Activated T-helper 1 cell treated with anti-CD3 and anti-CD28 coated beads, Interleukin-2, amount 50 U/mL, for 16 hours (primary cell): ENCODE measurements at places on chromosomes 2 and 18.

DNA sequence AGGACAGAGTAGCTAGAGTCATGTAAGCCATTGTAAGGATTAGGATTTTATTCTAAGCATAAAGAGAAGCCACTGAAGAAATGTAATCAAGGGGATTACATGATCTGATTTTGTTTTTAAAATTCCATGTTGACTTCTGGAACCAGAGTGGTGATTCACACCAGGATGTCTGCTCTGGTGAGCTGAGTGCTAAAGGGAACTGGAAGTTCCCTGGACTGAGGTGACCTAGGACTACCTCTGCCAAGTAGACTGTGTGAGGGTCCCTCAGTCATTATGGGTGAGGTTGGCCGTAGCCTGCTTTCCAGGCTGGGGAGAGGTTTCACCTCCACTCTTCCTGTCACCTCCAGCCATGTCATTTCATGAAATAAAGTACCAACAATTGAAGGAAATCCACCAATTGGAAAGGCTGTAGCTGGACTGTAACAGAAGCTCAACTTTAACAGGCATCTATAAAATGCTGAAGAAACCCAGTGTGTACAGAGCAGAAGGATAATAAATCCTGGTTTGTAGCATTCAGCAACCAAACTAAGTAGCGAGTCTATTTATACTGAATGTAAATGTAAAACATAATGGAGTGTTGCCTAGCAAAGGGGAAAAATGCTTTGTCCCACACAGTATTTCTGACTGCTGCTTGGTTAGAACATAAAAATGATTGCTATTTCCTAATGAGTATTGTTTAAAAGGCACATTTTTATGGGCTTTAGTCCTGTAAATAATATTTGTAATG lies 507.4 kb upstream of the PKDCC start:
- DNase-seq, result no peak

DNA sequence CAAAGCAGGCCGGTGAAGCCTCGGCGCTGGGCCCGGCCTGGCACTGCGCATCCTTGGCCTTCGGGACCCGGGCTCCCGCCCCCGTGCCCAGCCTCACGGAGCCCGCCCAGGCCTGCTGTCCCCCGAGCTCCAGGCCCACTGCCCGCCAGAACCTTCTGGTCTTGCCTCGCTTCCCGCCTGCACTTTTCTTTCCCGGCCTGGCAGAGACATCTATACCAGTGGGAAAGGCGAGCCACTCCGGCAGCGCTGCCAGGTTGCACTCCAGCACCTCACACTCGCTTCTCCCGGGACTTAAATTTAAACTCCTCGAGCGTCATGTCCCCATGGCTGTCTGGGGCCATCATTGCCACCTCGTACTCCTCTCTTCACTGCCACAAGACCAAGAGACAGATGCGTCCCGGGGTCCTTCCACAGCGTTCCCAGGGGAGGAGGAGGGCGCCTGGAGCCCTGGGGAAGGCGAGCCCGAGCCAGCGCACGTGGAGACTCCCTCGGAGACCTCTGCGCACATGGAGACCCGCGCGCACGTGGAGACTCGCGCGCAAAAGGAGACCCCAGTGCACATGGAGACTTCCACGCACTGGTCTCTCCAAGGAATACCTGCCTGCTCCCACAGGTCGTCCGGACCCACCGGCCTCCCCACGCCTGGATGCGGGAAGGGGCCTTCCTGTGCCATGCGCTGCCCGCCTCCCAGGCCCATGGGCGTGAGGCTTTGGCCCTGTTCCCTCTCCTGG lies 253.1 kb upstream of the SALL3 start:
- no peak for DNase-seq

- no peak for DNase-seq
These were observed 7.8 kb upstream of the TRABD2A start for GRCh38 chr2:84888401-84889276.

GRCh38 chr2:6977113-6977741 lies 60.0 kb downstream of the RNF144A start:
- DNase-seq, result no peak

DNA sequence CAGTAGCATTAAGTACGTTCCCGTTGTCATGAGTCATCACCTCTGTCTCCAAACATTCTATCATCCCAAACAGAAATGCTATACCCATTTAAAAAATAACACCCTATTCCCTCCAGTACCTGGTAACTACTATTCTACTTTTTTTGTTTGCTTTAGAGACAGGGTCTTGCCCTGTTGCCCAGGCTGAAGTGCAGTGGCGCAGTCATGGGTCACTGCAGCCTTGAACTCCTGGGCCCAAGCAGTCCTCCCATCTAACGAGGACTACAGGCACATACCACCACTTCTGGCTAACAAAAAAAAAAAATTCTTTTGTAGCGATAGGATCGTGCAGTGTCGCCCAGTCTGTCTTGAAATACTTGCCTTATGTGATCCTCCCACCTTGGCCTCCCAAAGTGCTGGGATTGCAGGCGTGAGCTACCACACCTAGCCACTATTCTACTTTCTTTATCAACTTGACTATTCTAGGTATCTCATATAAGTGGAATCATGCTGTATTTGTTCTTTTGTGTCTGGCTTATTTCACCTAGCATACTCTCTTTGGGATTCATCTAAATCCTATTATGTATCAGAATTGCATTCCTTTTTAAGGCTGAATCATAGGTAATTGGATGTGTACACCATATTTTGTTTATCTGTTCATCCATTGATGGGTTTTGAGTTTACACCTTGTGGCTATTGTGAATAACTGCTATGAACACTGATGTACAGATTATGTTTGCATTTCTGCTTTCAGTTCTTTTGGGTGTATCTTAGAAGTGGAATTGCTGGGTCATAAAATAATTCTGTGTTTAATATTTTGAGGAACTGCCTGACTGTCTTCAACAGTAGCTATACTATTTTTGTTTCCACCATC lies 14.4 kb downstream of the ZCCHC2 start:
- DNase-seq, result no peak

DNA sequence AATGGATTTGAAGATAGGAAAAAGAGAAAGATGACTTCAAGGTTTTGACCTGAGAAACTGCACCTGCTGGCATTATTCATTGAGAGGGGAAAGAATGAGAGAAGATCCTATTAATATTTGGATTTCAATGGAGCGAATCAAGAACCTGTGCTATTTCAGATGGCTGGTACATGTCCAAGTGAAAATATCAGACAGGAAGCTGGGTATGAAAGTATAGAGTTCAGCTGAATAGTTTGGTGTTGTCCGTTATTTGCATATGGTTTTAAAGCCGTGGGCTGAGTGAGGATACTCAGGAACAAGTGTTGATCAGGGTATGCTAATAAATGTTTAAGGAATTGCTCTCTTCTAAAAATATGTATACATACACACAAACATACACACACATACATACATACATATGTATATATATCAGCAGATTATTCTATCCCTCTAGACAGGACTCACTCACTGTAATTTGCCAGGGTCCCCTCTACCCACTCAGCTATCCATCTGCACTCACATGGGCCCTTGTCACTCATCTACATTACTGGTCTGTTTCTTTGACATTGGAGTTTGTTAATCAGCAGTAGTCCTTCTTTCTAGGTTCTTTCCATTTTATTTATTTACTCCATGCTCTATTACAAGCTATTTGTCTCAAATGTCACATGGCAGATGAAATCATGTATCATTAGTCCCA lies 33.9 kb upstream of the IKZF2 start:
- no peak for DNase-seq

DNA sequence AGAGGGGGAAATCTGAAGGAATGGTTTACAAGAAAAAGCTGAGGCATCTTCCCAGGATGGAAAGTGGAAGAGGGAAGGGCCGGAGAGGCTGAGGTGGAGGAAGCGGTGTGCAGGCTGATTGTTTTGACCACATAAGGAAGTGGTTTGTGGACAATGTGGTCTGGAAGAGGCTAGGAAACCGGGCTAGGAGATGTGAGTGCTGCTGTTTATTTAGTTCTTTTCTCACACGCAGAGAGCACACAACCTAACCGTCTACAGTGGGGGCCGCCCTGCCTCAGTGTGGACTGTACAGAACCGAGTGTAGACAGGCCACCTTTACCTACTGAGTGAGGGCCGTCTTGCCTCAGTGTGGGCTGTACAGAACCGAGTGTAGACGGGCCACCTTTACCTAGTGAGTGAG lies 251.7 kb upstream of the PXDN start:
- no peak for DNase-seq

DNA sequence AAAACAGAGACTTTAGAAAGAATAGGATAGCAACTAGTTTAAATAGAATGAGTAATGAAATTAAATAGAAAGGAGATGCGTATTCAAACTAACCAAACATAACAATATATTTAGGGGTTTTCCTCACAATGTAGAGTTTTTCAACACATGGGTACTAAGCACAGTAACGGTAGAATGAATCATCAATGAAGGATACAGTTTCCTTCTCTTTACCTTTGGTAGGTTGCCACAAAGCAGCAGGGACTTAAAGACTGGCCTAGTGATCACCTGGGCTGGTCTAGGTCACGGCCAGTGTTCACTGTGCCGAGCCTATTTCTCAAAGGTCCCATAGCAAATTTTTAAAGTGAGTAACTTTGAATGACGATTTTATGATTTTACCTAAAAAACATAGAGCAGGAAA lies 311.7 kb downstream of the XIRP2 start:
- DNase-seq, result no peak

DNA sequence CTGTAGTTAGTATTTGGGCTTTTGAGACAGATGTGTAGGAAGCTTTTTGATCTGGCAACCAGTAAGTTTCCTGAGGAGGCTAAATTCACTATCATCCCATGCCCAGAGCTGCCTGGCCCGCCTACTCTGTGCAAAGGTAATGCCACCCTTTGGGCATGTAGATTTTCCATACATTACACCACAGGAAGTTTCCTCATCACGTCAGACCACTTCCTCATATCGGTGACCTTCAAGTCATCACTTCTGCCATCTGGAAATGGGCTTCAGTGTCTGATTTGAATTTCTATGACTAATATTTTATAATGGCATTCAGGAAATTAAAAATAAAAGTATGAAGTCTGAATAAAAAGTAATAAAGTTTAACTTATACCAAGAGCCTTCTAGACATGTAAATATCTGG lies 825.4 kb downstream of the DCDC2C start:
- no peak for DNase-seq

DNA sequence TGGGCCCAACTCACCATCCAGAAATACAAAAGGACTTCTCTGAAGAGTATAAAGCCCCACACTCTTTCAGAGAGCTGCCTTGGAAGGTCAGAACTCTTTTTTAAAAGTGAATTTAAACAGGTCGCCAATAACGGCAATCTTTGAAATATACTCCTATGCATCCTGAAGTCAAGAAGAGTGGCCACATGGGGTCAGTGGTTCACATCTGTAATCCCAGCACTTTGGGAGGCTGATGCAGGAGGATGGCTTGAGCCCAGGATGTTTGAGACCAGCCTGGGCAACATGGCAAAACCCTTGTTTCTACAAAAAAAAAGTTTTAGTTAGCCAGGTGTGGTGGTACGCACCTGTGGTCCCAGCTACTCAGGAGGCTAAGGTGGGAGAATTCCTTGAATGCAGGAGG lies 68.1 kb upstream of the FZD7 start:
- DNase-seq, result no peak

DNA sequence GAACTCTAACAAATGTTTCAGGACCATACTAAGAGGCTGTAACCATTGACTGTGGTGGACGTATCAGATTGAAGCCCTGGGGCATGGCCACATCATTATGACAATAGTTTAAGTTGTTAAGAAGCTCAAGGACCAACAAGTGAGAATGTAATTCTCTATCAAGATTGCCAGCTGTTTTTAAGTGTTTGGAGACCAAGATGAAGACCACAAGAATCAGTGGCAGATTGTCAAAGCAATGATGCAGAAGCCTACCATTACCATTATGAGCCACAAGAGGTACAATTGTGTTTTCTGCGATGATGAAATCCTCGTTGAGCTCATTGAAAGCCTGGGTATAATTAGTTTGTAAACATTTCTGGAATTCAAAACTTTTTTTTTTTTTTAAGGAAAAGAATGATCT lies 261.1 kb upstream of the ZEB2 start:
- no peak for DNase-seq

- no peak for DNase-seq
These were observed 37.6 kb upstream of the MSTN start for GRCh38 chr2:190099890-190100697.

DNA sequence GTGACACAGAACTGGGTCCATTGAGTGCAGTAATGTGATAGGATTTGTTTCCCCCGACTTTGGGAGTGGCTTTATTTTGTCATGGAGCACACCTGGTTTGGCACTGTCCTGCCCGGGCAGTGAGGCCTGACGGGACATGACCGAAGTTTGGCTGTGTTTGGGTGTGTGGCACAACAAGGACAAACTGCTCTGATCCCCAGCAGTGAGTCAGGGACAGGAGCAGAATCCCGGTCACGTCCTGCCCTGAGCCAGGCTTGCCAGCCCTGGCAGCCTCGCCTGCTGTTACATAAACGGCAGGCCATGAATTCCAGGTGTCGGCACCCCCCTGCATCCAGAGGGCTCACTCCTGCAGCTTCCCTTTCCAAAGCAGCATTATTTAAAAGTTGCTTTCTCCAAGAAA lies 45.7 kb downstream of the IMPA2 start:
- DNase-seq, result no peak

GRCh38 chr18:23664674-23665073 lies 2.0 kb upstream of the ANKRD29 start:
- DNase-seq, result no peak

DNA sequence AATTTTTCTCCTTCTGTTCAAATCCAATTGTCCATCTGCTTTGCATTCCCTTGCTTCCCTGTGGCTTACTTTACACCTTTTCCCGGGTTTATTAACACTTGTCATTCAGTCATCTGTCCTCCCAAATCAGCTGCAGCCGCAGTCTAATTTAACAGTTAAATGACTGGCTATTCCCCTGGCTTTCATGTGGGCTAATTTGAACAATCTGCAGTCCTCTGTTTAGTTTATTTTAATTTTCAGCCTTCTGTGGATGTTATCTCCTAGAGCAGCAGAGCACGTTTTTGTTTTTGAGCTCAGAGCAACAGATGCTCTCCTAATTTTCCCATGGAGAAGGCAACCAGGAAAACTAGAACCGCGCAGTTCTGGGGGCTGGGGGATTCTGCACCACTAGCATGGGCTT lies 55.0 kb downstream of the MEP1B start:
- no peak for DNase-seq

DNA sequence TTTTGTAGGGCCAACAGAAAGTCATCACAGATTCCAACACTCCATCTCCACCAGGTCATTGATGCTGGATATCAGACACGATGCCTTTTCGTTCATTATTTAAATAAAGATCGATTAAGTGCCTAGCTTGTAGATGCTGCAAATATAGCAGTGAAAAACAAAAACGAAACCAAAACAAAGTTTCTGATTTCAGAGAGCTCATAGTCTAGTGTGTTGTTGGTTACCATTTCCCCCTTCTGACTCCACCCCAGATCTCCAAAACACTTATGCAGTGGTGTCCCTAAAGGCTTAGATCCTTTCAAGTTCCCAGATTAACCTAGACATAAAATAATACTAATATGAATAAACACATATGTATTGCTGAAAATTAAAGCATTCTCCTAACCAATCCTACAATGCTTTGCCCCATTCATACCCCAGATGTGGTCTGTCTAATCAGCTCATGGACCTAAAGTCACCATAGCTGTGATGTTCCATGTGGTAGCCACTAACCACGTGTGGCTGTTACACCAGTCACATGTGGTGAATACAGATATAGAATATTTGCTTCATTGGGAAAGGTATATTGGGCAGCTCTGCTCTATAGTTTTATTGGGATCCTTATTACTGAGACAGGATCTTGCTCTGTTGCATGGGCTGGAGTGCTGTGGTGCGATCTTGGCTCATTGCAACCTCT lies 787.2 kb downstream of the TDRD15 start:
- DNase-seq, result no peak

- no peak for DNase-seq
These were observed 732 bp upstream of the ANXA4 start for GRCh38 chr2:69741229-69741574.
